ENCODE measurements at places on chromosomes 1 and 21. TPM values are rescaled to one million over a fixed set of nuclear protein-coding genes. Genes with fewer than 3 reads are reported as not detected.

DNA sequence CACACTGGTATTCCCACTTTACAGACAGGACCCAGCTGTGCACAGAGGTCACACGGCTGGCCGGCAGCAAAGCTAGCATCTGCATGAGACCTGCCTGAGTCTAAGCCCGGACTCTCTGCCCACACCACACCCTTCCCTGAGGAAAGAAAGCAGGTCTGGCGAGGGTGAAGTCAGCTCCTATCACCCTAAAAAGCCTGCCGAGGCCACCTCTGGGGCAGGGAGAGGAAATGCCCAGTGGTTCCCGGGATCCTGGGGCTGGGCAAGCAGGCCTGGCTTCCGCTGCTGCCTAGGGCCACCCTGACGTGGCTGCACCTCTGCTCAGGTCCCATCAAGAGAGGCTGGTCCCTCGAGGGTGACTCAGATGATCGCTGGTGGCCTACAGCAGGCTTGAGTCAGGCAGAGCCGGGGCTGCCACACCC, 42.2 kb downstream of the RAP1GAP start:
- DNase-seq, result no peak

DNA sequence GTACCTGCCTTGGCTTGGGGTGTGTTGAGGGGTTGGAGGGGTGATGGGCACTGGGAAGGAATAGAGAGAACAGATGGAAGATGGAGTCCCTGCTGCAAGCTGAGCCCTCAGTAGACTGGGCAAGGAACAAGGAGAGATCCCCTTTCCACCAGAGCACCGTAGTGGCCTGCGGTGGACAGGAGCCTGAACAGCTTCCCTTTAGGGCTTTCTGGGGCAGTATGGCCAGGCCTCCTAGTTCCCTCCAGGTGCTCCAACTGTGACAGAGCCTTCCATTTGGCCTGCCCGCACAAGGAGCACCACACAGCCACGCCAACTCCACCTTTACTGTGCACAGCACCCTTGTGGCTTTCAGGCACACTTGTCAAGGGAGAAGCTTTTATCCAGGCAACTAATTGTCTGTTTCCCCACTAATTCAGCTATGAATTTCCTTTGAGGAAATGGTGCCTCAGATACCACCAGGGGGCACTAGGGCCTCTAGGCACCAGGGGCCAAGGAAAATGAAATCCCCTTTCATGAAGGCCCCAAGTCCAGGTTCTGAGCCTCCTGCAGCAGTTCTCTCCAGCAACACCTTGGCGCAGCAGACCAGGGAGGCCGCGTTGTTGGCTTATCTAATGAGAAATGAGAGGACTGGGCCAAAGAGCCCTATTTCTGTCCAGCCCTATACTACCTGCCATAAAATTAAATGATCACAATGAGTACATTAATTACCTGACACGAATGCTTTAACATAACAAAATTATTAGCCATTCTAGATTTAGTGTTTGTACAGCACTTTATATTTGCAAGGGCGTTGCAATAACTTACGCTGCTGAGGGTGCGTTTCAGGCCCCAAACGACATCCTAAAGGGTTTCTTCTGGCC, 23.1 kb upstream of the ERI3 start:
- DNase-seq, result no peak

The TCHH gene
- not detected for total RNA-seq

DNA sequence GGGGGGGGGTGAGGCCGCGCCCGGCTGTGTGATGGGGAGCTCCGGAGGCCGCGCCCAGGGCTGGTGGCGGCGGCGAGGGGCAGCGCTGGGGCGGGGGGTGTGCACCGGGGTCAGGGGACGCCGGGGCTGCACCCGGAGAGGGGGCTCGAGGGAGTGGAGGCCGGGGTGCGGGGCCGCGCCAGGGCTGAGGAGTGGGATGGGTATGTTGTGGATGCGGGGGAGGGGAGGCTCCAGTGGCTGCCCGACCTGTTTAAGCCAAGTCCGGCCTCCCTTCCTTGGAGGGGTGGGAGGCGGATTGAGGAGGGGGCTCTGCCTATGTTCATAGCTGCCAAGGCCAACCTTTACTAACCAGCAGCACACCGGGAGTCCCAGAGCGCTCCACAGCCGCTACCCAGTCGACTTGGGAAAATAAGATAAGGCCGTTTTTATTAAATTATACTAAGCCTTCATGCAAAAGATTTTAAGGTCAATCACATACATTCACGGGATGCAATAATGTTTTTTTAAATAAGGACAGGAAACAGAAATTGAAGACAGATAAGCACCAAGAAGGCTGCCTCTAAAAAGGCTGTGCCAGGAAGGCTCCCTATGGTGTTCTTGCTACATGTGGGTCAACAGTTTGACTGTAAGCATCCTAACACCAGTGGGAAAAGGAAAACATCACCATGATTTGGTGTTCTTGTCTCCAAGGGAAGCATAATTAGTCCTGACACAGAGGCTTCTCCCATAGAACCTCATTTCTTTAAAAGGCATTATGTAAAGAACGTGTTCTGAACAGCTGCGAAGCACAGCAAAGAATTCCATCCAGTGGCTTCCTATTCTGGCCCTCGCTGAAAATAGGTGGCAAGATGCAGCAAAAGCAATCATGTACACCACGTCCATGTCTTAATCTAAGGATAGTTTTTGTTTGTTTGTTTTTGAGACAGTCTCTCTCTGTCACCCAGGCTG, 626 bp upstream of the HLCS start:
- no peak for DNase-seq

- no peak for DNase-seq
Observed at GRCh38 chr1:152112101-152112884, 3.0 kb downstream of the TCHH start.

DNA sequence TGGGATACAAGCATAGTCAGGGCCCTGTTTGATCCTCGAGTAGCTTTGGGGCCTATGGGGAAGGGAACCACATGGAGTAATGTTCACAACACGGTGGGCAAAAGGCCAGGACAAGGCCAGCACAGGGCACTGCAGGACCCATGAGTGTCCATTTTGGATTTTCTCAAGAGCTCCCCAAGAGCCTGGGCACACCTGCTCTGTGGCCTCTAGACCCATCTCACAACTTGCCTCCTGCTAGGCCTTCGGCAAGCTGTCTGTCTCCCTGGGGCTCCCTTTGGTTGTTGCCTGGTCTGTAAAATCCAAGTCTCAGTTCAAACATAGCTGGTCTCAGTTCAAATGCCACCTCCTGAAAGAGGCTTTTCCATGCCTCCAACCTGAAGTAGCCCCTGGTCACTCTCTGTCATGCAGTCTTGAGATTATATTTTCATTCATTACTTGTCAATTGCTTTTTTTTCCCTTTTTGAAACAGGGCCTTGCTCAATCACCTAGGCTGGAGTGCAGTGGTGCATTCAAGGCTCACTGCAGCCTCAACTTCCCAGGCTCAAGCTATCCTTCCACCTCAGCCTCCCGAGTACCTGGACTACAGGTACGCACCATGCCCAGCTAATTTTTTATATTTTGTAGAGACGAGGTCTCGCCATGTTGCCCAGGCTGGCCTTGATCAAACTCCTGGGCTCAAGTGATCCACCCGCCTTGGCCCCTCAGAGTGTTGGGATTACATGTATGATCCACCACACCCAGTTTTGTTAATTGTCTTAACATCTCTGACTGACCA, 107.4 kb downstream of the MATN1 start:
- DNase-seq, result no peak

The TMIGD3 gene
- total RNA-seq, result 2.0 TPM

DNA sequence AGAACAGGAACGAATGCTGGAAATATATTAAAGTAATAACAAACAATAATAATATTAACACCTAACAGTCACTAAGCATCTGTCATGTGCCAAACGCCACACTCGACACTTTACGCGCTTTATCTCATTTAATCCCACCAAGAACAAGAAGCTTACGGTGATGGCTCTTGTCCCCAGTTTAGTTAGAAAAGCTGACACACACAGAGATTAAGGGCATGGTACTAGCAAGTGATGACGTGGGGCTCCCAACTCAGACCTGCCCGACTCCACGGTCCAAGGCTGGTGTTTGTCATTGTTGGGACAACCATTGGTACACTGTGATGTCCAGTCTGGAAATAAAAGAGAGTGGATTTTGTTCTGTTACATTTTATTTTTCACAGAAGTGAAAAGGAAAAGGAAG, 41.1 kb upstream of the KIF26B start:
- DNase-seq, result no peak

DNA sequence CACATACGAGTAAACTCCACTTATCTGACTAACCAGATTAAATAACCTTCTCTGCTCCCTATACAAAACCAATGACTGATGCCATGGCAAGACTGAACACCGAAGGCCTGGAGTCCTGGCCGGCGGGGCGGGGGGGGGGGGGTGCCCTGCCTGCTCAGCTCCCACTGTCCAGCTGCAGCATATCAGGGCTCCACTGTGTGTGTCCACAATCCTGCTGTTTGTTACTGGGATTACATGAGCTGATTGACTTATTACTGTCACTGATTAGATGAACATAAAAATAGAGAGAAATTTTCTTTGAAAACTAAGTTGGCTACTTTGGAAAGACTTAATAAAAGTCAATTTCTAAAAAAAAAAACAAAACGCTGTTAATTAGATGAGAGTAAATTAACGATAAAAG, 24.9 kb downstream of the TMEM63A start:
- no peak for DNase-seq
